ENCODE measurements at places on chromosomes 5 and 9.

DNA sequence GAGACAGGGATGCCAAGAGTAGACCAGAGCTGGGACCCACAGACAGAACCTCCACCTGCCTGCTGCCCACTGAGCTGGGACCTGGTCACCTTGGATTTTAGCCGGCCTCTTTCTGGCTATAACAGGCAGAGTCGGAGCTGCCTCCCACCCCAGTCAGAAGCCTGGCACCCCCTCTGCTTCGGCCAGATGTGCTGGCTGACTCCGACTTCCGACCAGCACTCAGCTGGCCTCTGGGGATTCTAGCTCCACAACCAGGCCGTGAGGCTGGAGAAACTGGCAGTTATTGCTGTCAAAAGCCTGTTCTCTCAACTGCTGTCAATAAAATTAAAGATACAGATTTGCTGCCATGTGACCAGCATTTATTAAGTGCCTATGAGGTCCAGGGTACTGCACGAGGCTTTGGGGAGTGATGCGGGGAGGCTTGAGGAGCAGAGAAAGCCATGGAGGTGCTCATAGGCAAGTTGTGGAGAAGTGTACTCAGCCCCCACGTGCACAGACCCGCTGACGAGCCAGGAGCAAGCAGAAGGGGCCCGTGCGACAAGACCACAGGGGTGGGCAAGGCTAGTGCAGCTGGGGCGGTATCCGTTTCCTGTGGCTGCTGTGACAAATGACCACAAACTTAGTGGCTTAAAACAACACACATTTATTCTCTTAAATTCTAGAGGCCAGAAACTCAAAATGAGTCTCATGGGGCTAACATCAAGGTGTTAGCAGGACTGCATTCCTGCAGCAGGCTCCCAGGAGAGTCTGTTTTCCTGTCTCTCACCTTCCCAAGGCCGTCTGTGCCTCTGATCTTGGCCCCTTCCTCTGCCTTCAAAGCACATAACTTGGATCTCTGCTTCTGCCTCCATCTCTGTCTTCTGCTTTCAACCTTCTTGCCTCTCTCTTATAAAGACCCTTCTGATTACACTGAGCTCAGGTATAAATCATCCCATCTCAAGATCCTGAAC lies 13.1 kb downstream of the GFI1B start:
- DNase-seq, result no peak

DNA sequence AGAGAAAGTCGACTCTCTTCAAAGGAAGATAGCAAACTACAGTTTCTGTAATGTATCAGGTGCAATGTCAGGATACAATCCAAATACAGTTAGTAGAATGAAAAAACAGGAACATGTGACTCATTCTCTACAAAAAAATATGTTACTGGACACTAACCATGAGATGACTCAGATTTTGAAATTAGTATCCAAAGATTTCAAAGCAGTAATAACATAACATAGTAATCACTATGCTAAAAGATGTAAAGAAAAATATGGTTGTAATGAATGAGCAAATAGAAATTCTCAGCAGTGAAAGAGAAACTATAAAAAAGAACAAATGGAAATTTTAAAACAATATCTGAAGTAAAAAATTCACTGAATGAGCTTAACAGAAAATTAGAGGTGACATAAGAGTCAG lies 42.3 kb downstream of the SHOC1 start:
- peak; percentile 16 for DNase-seq

GRCh38 chr5:76641514-76642120 lies 18.4 kb upstream of the F2RL2 start:
- DNase-seq, result peak; percentile 78

DNA sequence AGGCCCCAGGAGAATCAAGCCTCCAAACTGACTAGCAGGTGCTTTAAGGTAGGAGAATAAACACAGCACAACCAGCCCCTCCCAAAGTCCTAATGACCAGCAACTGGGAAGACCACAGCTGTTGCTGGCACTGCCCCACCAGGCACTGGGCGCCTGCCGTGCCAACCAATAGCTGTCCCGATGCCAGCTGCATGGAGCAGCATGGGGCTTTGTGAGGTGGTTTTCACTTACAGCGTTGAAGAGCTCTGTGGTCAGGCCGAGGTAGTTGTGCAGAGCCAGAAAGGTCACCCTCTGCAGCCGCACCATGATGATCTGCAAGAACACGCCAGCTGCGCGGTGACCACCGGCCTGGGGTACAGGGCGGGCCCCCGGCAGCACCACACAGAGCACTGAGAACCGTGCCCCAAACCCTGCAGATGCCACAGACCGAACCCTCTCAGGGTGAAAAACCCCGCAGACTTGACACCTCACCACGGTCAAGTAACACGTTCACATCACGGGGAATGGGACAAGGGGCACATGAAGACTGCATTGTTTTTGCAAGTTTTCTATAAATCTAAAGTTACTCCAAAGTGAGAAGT lies 28.7 kb downstream of the PNPLA7 start:
- no peak for DNase-seq

GRCh38 chr9:81976351-81976750 lies 12.2 kb upstream of the SPATA31D1 start:
- no peak for DNase-seq

GRCh38 chr5:68279984-68280383 lies 64.4 kb downstream of the PIK3R1 start:
- DNase-seq, result no peak

DNA sequence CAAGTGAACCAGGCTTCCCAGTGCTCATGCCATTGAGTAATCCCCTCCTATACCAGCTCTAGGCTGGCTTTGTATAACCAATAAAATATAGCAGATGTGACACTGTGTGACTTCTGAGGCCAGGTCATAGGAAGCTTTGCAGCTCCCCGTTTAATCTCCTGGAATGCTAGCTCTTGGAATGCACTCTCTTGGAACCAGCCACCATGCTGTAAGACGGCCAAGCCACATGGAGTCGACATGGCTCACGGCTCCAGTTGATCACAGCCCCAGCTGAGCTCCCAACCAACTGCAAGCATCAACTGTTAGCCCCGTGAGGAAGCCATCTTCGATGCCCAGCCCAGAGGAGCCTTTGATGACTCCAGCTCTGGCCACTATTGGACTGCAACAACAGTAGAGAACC lies 74.5 kb downstream of the SH3TC2 start:
- DNase-seq, result no peak

DNA sequence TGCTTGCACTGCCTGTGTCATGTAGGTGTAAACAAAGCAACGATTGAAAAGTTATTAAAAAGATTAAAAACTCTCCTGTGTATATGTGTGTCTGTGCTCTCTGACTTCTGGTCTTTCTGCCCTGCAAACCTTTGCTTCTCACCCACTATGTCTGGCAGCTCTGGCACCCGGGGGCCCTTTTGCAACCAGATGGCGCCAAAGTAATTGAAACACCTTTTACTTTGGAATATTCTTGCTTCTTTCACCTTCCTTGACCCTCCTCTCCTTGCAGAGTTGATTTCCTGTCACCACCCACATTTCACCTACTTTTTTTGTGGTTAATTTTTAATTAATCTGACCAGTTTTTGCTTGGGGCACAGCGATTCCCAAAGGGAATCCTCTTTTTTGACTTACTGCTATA lies 275.5 kb downstream of the ARHGEF28 start:
- no peak for DNase-seq

- DNase-seq, result no peak
Measured at GRCh38 chr5:133387621-133388020, 224.7 kb downstream of the FSTL4 start.

- peak; percentile 3 for DNase-seq
Measured at GRCh38 chr9:113341712-113342410, 1.8 kb upstream of the WDR31 start.

DNA sequence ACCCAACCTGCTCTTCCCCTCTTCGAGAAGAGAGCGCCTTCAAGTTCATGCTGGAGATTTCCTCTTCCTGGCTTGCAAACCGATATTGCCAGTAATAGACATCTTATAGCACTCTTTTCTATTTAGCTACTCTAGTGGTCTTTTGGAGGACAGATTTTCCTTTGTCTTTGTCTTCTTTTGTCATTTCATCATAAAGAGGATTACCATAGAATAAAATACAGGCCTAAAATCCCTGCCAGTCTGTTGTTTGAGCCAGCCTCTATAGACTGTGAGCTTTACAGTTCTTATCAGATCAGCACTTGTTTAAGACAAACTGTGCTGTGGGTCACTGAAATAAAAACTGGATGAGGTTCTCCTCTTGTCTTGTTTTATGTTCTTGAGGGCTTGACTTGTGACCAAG lies 802.8 kb downstream of the NR2F1-AS1 start:
- no peak for DNase-seq

- peak; percentile 55 for DNase-seq
Measured at GRCh38 chr5:120624021-120624563, 160.0 kb downstream of the PRR16 start.

GRCh38 chr9:137226338-137227053 lies 806 bp upstream of the RNF224 start:
- DNase-seq, result no peak

DNA sequence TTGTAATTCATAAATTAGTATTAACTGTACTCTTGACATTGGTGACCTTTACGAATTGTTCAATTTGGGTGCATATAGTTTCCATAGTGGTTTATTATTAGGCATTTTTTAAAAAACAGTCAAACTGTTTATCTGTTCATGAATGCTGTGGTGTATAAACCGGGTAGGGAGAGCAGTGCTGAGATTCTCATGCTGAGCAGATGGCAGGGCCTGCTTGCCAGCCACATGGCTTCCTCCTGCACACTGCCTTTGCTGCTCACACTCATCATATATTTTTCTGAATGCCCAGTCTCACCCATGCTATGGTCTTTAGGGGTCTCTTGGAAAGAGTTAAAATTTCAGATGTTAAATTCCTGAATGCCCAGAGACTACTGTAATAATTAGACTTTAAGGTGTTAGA lies 40.8 kb downstream of the NNT start:
- DNase-seq, result no peak

DNA sequence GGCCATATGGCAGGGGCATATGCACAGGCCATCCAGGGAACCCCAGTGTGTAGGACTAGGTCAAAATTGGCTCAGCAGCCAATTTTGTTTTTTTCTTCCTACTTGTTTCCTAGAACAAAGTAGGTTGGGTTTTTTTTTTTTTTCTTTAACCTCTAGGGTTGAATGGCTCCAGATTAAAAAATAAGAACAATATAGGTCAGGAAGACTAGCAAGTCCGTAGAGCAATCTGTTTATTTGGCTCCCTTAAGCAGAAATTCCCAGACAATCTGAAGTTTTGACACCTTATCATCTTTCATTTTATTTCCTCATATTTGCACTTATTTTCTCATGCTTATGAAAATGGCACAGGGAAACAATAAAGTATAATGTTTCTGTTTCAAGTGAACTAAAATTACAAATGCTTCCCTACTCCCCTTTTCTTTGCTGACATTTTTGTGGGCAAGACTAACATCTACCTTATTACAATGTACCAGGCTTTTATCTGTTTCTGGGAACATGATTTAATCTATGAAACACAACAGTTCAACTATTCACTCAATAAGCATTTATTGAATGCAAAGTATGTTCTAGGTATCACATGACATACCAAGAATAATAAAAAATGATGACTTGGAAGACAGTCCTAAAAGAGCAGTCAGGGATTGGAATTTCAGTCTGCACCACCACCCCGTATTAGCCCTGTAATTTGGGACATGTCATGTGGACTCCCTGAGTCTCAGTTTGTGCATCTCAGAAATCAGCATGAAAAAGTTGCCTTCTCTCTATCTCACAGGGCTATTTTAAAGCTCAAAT lies 30.5 kb downstream of the TLR4 start:
- DNase-seq, result peak; percentile 50

DNA sequence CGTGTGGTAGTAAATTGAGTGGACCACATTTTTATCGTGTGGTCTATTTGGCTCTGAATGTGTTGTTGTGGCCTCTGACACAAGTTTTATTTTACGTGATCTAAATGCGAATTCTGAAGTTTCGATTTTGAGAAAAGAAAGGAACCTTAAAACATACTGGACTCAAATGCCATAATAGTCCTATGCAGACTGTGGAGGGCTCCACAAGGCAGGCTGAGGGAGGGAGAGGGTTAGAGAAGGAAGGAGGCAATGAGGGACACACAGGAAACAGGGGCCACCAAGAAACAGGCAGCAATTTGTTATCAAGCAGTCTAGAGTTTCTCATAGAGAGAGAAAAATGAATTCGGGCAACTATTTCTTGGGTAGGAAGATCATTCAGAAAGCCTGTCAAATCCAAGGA lies 110.4 kb upstream of the SEMA6A start:
- no peak for DNase-seq

DNA sequence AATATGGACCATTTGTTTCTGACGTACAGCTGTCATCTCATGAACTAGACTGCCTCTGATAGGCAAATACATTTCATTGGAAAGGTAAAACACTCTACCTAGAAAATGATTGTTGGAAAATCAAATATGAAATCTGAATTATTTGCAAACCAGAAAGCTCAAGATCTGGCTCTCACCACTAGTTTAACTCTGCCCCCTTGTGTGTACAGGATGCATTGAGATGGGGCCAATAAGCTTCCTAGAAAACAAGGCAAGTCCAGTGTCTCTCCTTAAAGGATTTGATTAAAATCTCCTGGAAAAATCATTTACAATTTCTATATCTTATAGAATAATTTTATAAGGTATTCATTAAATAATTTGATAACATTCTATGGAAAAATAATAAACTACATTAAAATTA lies 311.9 kb upstream of the ANKH start:
- DNase-seq, result no peak

GRCh38 chr5:44847206-44847852 lies 38.6 kb downstream of the MRPS30 start:
- DNase-seq, result no peak

DNA sequence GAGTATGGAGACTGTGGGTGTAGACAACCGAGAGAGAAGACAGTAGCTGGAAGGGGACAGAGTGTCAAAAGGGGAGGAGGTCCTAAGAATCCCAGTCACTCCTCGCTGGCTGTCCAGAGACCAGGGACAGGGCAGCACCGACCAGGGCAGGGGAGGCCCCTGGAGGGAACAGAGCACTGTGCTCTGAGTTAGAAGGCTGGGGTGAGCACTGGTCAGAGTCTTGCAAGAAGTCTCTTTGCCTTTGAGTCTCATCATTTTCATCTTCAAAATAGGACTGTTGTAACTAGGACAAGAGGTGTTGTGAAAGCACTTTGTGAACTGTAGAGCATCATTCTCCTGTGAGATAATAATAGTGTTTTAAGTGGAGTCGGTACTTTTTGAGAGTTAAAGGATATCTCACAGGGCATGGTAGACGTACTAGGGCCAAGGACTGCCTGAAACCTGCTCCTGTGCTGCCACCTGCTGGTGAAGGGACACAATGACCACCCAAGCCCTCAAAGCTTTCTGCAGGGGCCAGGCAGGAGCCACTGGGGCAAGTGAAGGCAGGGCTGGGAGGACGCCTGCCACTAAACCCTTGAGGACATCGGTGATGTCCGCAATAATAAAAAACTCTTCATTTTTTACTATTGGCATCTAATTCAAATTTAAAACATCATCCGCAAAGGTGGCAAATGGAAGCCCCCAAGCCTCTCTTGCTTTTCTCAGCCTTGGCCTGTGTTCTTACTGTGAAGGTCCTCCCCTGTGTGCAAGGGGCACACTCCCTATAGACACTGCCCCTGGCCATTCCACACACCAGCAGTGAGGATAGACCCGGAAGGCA lies 28.2 kb downstream of the SLC6A7 start:
- peak; percentile 77 for DNase-seq

- peak; percentile 40 for DNase-seq
Measured at GRCh38 chr5:115831163-115831768, 10.1 kb downstream of the ATG12 start.

- peak; percentile 83 for DNase-seq
Measured at GRCh38 chr5:168801567-168801966, 222.4 kb upstream of the PANK3 start.

- DNase-seq, result no peak
Measured at GRCh38 chr5:7606840-7607465, 211.0 kb downstream of the ADCY2 start.

GRCh38 chr5:123046222-123046621 lies 9.7 kb upstream of the PPIC start:
- DNase-seq, result no peak

Data from fibroblast of skin of right biceps (primary cell).